ENCODE measurements at places on chromosomes 4 and X. TPM values are rescaled to one million over a fixed set of nuclear protein-coding genes. Genes with fewer than 3 reads are reported as not detected.

Gene L1CAM
- 14.1 TPM for total RNA-seq

Gene ARSD
- 7.0 TPM for total RNA-seq

Gene SLC39A8
- 77.7 TPM for total RNA-seq

Gene SMR3B
- total RNA-seq = not detected

Gene DCAF4L1
- 0.42 TPM for total RNA-seq

Gene ACE2
- total RNA-seq = 10.7 TPM

Gene SMIM20
- 47.9 TPM for total RNA-seq

Gene NHS
- 1.6 TPM for total RNA-seq

DNA sequence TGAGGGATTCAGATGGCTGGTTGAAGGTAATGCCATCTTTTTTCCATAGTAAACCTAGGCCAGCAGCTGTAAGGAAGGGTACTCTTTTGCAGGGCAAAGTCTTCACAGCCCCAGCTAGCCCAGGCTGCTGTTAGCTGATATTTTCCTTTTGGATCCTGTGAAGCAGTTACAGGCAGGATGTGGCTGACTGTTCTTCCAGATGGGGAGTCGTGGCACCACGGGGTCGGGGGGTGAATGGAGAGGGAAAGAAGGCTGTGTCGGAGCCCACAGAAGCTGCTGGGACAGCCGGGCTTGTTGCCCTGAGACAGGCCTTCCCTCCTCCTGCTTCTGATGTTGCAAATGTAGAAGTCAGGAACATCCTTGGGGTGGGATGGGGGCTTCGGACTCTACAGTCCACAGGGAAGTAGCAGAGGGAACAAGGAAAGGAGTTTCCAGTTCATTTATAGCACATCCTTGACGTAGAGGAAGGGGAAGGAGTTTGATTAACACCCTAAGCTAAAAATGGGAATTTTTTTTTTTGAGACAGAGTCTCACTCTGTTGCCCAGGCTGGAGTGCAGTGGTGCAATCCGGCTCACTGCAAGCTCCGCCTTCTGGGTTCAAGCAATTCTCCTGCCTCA is 64.6 kb upstream of the TMEM150C start:
- no peak for DNase-seq

DNA sequence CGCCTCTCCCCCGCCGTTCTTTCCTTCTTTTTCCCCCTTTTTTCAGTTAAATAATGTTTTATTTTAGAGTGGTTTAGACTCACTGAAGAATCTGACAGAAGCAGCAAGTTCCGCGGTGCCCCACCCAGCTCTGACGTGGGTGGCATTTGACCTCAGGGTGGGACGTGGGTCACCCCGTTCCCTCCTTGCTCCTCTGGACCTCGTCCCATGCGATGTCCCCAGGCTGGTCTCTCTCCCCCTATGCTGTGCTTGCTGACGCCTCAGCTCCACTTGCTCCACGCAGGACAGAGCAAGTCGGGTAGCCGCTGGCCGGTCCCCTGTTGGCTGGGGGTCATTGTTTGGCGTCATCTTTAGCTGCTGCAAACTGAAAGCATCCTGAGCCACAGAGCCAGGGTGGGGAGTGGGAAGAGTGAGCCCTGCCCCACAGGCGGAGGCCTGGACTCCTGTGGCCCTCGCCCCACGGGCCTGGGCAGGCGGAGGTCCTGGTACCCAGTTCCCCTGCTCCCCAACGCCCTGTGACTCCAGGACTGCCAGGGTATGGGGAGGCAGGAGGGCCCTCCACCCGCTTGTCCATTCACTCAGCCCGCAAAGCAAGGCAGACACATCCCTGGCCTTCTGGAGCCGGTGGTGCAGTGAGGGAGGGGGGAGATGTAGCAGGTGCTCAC is 30.8 kb downstream of the TRMT44 start:
- DNase-seq = no peak

DNA sequence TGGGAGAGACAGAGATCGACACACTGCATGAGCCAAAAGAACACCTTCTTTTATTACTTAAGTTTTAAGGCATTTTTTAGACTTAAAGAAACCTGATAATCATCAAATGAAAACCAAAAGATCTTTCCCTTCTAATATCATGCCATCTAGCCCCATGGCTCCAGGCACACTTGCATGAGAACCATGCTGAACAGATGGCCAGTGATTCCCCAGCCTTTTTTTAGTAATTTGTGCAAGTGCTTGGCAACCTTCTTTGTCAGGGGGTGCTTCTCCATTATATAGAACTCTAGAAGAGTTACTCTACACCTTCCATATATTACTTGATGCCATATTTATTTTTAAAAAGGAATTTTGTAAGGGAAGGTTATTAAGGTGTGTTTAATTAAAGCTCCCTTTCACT is 182.2 kb upstream of the TEX13C start:
- DNase-seq = no peak

DNA sequence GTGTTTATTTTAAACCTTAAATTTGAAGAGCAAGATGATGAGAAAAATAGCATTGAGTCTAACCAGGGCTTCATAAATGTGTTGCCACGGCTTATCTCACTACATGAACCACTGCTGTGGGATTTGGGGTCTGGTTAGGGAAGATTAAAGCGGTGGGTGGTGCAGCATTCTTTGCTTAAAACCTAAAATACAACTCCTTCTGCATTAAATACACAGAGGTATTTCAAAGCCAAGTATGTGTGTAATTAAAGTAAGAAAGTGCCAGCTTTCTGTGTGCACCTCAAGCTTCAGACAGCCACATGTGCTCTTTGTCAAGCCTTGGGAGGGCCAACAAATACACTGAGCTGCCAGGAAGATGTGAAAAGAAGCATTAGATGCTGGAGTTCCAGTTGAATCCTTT is 128.0 kb downstream of the CPE start:
- DNase-seq = no peak

GRCh38 chr4:173735049-173735448 is 205.0 kb upstream of the HAND2 start:
- DNase-seq = no peak

- no peak for DNase-seq
Measured at GRCh38 chr4:133320576-133321170, 171.6 kb downstream of the PCDH10 start.

GRCh38 chr4:182063651-182064050 is 179.6 kb upstream of the TENM3 start:
- no peak for DNase-seq

- DNase-seq = peak; percentile 62
Measured at GRCh38 chr4:144894573-144894972, 203.4 kb downstream of the ANAPC10 start.

DNA sequence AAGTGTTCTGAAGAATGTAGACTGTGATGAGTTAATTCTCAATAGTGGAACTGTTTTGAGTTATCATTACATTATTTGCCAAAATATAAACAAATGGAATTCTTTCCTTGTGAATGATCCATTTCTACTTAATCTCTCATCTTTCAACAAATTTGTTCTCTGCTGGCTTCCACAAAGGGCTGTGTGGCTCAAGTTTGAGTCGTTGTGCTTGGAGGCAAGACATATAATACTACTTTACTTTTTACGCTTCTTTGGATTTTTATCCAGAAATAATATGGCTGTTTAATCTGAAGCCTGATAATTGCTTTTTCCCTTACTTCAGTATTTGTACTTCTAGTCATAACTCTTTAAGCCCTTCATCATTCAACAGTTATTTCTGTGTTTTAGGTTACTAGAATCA is 169.5 kb downstream of the ARHGAP10 start:
- no peak for DNase-seq

- peak; percentile 71 for DNase-seq
Measured at GRCh38 chrX:150365051-150365989, 2.2 kb downstream of the MAMLD1 start.

GRCh38 chr4:97153042-97153441 is 990.2 kb downstream of the STPG2 start:
- no peak for DNase-seq

- DNase-seq = no peak
Measured at GRCh38 chr4:31929676-31930345, 1209.6 kb downstream of the PCDH7 start.

GRCh38 chrX:5617666-5618065 is 611.0 kb downstream of the NLGN4X start:
- no peak for DNase-seq

DNA sequence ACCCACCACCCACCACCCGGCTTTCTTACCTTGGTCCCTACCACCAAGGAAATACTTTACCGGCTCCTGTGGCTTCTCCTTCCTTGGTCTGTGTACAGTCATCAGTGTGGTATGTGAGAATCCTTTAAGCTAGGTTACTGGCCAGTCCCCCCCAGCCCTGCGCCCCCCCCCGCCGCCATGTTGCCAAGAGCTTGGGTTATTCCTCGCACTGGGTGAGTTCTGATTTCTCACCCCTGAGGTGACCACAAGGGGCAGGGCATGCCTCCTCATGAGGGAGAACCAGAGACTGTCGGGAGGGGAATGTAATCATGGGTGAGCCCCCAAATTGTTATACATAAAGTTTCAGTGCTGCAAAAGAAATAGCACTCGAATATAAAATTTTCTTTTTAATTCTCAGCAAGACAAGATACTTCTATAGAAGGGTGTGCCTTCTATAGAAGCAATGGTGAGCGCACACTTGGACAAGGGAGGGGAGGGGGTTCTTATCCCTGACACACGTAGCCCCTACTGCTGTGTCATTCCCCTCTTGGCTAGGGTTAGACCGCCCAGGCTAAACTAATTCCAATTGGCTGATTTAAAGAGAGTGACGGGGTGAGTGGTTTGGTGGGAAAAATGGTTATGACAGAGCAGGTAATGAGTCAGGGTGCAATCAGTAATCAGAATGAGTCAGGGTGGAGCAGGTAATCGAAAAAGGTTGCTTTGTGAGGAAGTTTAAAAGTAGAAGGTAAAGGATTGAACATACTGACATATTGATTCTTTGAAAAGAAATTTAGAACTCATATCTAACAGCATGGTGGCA is 133.2 kb downstream of the KDM6A start:
- no peak for DNase-seq

DNA sequence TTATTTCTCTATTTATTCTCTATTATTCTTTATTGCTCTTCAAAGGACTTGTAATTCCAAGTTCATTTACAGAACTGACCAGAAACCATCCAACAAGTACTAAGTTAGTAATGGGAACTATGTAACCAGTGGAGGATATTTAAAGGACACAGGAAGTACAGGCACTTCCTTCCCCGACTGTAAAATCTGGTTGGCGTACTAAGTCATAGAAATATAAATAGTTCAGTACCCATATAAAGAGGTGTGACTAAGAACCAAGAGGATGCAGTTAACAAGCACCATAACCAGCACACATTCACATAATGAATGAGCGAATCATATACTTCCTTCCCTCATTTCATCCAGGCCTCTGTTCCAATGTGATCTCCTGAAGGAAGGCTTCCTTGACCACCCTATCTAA is 3.6 kb upstream of the EIF4E start:
- DNase-seq = no peak

GRCh38 chrX:138745196-138745595 is 33.7 kb upstream of the FGF13 start:
- DNase-seq = no peak

DNA sequence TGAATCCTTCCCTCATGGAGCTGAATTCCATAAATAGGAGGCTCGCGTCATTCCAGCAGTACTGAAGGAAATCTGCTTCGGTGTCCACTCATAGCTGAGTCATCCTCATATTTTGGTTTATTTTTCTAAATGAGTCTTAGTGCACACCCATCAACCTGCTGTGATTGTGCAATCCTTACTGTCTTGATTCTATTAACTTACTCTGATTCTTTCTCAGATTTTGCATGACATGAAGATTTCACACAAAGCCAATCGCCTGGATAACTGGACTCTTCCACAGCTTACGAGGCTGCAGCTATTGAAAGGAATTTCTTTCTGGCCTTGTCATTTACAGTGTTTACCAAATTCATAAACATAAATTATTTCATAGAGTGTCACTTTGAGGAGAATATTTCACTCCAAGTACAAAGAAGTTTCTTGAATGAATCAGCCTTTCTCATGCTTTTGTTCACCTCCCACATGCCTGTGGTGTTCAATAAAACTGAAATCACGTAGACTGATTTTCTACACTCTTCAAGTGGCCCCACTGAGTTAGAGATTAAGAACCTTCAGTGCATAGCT is 207.6 kb upstream of the SLITRK2 start:
- DNase-seq = no peak

DNA sequence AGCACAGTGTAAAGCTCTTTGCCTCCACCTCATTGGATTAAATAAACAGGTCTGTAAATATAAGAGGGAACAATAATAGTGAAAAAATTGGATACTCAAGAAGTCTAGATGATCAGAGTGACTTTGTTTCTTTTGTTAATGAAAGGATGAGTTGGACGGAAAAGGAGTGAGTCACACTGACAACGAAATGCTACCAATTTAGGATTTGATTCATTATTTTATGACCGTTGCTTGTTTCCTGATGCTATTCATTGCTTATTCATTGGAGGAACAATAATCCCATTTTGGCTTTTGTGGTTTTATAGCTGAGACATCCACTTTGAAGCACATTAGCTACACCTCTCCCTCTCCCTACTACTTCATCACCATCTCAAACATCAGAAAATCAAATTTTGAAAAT is 74.4 kb upstream of the DYNLT3 start:
- DNase-seq = no peak

GRCh38 chrX:47212381-47213293 is 5.8 kb upstream of the CDK16 start:
- DNase-seq = no peak

GRCh38 chr4:180557348-180557747 is 1685.9 kb upstream of the TENM3 start:
- no peak for DNase-seq

- DNase-seq = no peak
Measured at GRCh38 chr4:60822986-60823385, 377.1 kb upstream of the ADGRL3 start.

Data from right cardiac atrium (tissue), 5 donors.